CD4-positive, alpha-beta T cell treated with Interleukin-1 beta for 1 hour (primary cell): ENCODE measurements at places on chromosomes 5 and 9.

DNA sequence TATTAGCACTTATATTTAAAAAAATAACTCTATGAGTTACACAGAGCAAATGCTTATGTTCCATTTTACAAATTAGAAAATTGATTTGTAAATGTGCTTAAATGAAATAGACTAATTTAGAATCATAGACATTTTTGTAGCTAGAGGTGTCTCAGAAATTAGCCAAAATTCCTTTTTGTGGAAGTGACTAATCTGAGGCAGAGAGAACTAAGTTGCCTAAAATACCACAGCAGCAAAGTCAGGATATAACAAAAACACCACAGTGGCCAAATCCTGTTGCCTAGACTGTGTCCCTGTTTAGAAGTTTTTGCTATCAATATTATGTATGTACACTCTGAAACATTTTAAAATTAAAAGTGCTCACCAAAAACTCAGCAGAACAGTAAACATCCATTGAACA, 18.7 kb downstream of the ADAMTSL1 start:
- no peak for DNase-seq

GRCh38 chr5:146339715-146340259, 1.1 kb downstream of the POU4F3 start:
- no peak for DNase-seq

DNA sequence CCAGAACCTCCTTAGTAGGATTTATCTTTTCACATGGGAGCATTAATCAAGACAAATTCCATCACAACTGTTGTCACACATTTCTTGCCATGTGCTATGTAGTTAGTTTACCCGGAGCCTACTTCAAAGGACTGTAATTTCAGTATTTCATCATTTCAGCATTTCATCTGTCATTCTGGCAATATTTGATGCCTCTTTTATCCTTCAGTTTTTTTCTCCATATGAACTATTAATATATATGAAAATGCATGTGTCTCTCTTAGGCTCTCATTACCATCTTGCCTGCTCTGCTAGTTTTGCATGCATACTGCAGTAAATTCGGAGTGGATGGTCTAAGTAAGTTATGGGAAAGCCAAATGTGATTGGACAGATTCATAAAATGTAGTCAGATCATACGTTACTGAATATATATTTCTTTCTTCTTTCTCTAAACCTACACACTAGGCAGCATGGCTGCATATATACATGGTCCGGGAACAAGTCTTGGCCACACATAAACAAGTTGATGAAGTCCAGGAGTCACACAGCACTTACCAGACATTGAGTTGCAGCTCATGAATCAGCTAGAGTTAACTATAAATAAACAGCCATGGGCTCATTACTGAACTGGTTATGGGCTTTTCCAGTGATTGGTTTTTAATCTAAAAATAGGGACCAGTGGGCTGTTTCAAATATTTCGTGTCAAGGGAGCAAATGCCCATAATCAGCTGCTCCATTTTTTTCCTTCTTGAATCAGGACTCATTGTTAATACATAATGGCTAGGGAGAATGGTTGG, 46.6 kb downstream of the SPATA31D1 start:
- DNase-seq: no peak

- no peak for DNase-seq
These were observed 673.2 kb downstream of the CDH18 start for GRCh38 chr5:19314840-19315239.

GRCh38 chr5:82882316-82882715, 194.9 kb downstream of the TMEM167A start:
- DNase-seq: no peak

DNA sequence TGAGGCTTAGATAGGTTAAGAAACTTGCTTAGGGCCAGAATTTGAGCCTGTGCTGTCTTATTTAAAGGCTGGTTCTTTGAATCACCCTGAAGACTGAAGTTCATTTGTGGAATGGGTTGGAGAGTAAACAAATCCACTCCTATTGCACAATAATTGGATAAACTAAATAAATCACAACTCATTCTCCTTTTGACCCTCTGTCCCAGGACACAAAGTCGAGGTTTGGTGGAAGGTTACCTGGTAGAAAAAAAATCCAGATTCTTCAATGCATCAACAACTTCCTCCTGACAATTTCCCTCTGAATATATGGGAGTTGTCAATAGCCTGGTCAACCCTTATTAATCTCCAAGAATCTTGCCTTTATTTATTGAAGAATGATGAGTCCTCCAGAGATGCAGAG, 28.9 kb downstream of the TBC1D2 start:
- DNase-seq: no peak

GRCh38 chr5:33524476-33524875, 83.7 kb downstream of the TARS1 start:
- no peak for DNase-seq

DNA sequence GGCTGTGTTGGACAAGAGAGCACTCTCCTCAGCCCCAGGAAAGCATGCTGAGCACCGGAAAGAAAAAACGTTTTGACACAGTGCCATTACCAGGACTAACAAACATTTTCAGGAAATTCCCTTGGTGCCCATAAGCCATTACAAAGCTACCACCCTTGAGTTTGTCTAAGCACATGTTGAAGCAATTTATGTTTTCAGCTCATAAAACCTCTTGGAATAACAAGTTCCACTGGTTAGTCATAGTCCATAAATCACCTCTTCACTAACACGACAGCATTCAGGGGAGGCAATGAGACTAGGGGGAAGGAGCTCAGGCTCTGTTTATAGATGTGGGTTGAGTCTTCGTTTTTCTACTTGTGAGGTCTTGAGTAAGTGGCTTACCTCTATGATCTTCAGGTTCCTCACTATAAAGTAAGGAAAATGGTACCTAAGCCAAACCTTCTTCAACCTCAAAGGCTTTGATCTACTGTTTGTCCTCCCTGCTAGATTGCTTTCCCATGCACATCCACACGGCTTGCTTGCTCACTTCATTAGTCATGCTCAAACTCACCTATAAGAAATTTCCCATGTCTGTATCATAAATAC, 65.4 kb downstream of the DRD1 start:
- no peak for DNase-seq

GRCh38 chr9:16551692-16552091, 318.8 kb downstream of the BNC2 start:
- DNase-seq: no peak

- DNase-seq: peak; percentile 67
These were observed 4.3 kb downstream of the PRRC2B start for GRCh38 chr9:131398204-131398603.

DNA sequence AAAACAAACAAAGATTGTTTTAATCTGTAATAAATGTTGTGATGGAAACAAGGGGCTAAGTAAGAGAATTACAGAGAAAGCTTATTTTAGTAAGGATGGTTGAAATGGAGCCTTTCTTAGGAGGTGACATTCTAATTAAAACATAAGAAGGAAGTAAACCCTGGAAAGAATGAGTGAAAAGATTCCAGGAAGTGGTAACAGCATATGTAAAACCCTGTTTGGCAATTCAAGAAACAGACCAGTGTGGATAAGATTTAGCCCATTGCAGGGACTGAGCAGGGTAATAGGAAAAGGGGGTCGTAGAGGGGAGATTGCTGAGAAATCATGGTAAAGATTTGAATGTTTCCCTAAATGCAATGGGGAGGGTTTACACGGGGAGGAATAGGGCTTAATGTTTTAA, 21.6 kb upstream of the PIP5K1B start:
- DNase-seq: no peak

- DNase-seq: no peak
These were observed 219.2 kb downstream of the TRPM3 start for GRCh38 chr9:70902171-70902570.

GRCh38 chr5:134609232-134609851, 23.3 kb downstream of the SAR1B start:
- DNase-seq: no peak

DNA sequence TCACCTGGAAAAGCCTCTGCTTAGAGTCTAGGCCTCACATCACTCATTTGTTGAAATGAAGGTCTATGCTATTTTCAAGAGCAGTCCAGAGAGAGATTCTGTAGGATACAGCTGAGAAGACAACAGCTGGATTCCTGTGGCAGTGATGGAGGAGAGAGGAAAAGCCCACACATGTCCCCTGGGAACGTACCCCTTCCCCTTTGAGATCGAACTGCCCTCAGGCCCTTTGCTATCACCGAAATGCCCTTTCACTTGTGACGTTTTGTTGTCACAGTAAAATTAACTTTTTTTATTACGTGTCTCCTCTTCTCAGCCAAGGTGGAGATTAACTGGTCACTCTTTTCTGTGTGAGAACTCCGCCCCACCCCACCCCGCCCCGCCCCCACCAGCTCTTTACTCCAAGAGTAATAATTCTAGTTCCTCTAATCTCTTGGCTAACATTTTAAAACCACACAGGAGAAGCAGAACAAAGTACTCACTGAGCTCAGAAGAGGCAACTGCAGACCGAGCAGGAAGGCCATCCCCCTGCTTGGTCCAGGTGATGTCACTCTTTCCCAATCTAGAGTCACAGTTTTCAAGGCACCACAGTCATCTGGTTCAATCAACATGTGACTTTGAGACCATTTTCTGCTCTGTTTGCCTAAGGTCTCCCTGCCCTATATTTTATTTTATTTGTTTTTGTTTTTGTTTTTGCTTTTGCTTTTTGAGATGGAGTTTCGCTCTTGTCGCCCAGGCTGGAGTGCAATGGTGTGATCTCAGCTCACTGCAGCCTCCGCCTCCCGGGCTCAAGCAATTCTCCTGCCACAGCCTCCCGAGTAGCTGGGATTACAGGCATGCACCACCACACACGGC, 105.6 kb downstream of the SUSD1 start:
- no peak for DNase-seq
